Suprapubic skin (tissue), 4 donors: ENCODE measurements at places on chromosomes 4 and X. TPM values are rescaled to one million over a fixed set of nuclear protein-coding genes. Genes with fewer than 3 reads are reported as not detected.

The ADGRA3 gene
- total RNA-seq, result 21.8 TPM

GRCh38 chr4:152824561-152824960, 44.8 kb downstream of the ARFIP1 start:
- no peak for DNase-seq
- H3K4me1 ChIP-seq, result no peaks in the 10 kb centered on the region
- no peaks in the 10 kb centered on the region for H3K27me3 ChIP-seq
- no peak overlapping the region for H3K4me3 ChIP-seq
- H3K36me3 ChIP-seq, result no peaks in the 10 kb centered on the region

The NFXL1 gene
- total RNA-seq, result 14.7 TPM

GRCh38 chr4:44256414-44256813, 192.2 kb downstream of the KCTD8 start:
- no peaks in the 10 kb centered on the region for H3K4me1 ChIP-seq
- DNase-seq, result no peak
- H3K27ac ChIP-seq, result no peak overlapping the region
- H3K4me3 ChIP-seq, result no peak overlapping the region
- no peaks in the 10 kb centered on the region for H3K27me3 ChIP-seq

GRCh38 chr4:93748373-93749291, 79.9 kb upstream of the ATOH1 start:
- no peaks in the 10 kb centered on the region for H3K36me3 ChIP-seq
- H3K4me1 ChIP-seq, result peaks cover 7% of the 10 kb centered on the region
- H3K4me3 ChIP-seq, result no peak overlapping the region
- H3K27me3 ChIP-seq, result no peaks in the 10 kb centered on the region

GRCh38 chrX:119095936-119096335, 23.1 kb downstream of the CT47C1 start:
- no peak for DNase-seq
- no peaks in the 10 kb centered on the region for H3K27me3 ChIP-seq
- no peak overlapping the region for H3K4me3 ChIP-seq

- H3K27ac ChIP-seq, result no peak overlapping the region
- no peak overlapping the region for H3K4me3 ChIP-seq
- no peaks in the 10 kb centered on the region for H3K27me3 ChIP-seq
- H3K4me1 ChIP-seq, result peaks cover 3% of the 10 kb centered on the region
Measured at GRCh38 chrX:19906293-19906692, 18.9 kb upstream of the SH3KBP1 start.
